ENCODE measurements at places on chromosomes 3 and 15. TPM values are rescaled to one million over a fixed set of nuclear protein-coding genes. Genes with fewer than 3 reads are reported as not detected.
A peak's percentile ranks its signal among the peaks of the same experiment; 100 is the strongest.

- H3K4me3 ChIP-seq: no peak overlapping the region
- no peaks in the 10 kb centered on the region for H3K27me3 ChIP-seq
- H3K36me3 ChIP-seq: no peaks in the 10 kb centered on the region
- no peak overlapping the region for H3K27ac ChIP-seq
- no peak for DNase-seq
- H3K4me1 ChIP-seq: no peaks in the 10 kb centered on the region
Observed at GRCh38 chr3:17931131-17931530, 188.7 kb upstream of the TBC1D5 start.

GRCh38 chr15:36029606-36030210 is 483.7 kb upstream of the DPH6 start:
- no peaks in the 10 kb centered on the region for H3K36me3 ChIP-seq
- no peak overlapping the region for H3K27ac ChIP-seq

DNA sequence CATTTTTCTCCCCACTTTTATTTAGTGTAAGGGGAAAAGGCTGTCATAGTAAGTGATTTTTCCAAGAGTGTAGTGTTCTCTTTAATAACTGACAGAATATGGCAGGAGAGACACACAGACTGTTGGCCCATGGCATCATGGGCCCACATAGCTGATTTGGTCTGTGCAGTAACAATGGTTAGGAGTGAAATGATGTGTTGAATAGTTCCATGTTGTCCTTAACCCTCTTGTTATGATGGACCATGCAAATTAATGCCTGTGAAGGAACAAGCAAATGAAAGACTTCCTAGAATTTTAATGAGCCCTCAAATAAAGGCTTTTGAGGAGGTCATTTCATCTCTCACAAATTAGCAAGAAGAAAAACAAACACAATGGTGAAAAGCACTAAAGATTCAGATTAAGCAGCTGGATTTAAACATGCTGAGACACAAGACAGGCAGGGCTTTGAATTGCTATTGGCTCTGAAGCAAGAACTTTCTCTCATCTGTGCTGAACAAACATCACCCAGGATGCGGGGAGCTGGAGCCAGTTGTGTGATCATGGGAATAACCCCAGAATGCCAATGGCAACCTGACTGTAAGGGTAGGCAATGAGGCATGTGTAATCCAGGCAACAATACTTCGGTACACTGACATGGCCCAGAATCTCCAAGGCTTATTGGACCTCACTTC is 136.7 kb upstream of the VEPH1 start:
- H3K4me3 ChIP-seq: no peak overlapping the region
- no peak overlapping the region for H3K27ac ChIP-seq
- no peak for DNase-seq
- H3K4me1 ChIP-seq: no peaks in the 10 kb centered on the region
- H3K27me3 ChIP-seq: no peaks in the 10 kb centered on the region

- peak; percentile 75 for DNase-seq
- no peaks in the 10 kb centered on the region for H3K27me3 ChIP-seq
- H3K27ac ChIP-seq: peak overlapping the region; percentile 72
Observed at GRCh38 chr3:197811343-197811742, 20.3 kb downstream of the LRCH3 start.

DNA sequence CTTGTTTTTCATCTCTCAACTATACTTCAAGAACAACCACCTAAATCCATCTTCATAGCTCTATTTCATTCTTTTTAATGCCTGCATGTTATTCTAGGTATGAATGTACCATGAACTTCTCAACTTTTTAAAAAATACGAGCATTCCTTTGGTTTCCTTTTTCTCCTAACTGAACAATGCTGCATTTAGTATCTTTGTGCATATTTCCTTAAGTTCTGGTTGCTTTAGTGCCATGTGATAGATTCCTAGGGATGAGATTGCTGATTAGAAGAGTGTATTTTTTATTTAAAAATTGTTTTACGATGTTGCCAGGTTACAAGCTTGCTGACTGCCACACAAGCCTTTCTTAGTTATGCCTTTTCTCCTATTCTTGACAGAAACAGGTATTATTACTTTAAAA is 34.7 kb downstream of the PEX5L start:
- no peaks in the 10 kb centered on the region for H3K27me3 ChIP-seq
- no peak overlapping the region for H3K4me3 ChIP-seq
- H3K27ac ChIP-seq: no peak overlapping the region
- no peaks in the 10 kb centered on the region for H3K4me1 ChIP-seq

- peaks cover 48% of the 10 kb centered on the region for H3K36me3 ChIP-seq
- DNase-seq: peak; percentile 85
- H3K4me3 ChIP-seq: no peak overlapping the region
- H3K4me1 ChIP-seq: no peaks in the 10 kb centered on the region
- no peaks in the 10 kb centered on the region for H3K27me3 ChIP-seq
- H3K27ac ChIP-seq: no peak overlapping the region
Observed at GRCh38 chr15:101014921-101015841, 96.0 kb downstream of the LRRK1 start.

DNA sequence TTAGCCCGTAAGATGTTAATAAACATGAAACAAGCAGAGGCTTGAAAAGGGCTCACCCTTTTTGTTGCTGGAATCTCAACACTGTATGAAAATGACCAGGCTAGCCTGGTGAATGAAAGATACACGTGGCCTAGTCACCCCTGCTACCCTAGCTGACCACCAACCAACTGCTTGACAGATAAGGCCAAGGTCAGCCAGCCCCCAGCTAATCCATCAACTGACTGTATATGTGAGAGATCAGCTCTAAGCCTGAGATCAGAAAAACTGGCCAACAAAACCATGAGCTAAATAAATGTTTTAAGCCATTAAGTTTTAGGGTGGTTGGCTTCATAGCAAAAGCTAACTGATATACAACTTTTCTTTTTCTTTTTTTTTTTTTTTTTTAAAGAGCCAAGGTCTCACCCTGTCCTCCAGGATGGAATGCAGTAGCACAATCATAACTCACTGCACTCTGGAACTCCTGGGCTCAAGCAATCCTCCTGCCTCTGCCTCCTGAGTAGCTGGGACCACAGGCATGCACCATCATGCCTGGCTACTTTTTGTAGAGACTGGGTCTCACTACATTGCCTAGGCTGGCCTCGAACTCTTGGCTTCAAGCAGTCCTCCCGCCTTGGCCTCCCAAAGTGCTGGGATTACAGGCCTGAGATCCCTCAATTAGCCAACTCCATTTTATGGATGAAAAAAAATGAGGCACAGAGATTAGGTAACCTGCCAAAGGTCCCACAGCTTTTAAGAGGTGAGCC is 34.6 kb downstream of the SH3BP5 start:
- H3K27ac ChIP-seq: peak overlapping the region; percentile 69
- peaks cover 10% of the 10 kb centered on the region for H3K36me3 ChIP-seq
- DNase-seq: peak; percentile 39
- H3K4me3 ChIP-seq: no peak overlapping the region
- H3K4me1 ChIP-seq: no peaks in the 10 kb centered on the region

DNA sequence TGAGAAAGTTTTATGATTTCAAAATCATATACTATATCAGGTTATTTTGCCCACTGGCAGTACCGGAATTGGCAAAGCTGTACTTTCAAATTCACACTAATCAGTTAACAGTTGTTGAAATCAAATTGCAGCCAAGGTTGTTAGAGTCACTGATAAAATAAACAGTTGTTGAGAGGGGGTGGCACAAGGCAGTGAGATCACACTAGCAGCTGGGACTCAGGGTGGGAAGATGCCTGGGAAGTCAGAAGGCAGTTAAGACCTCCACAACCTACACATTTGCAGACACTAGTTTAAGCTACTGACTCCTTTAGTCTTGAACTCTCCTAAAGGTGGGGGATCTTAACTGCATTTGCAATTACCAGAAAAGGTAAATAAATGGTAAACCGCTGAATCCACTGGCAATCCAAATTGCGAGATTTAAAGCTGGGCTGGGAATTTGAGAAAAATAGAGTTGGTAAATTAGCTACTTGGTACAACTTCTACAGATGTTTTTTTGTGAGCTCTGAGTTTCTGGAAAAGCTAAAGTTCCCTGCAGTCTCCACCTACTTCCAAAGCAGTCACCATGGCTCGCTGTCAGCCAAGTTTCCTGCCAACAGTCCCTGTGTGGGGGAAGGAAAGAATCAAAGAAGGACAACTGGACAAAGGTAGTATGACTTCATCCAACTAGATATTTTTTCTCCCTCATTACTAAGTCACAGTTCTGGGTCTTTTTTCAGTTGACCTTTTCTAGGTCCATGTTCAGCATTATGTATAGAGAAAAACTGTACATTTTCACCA is 105.7 kb downstream of the ZNF385D start:
- peak overlapping the region; percentile 19 for H3K27ac ChIP-seq
- H3K27me3 ChIP-seq: no peaks in the 10 kb centered on the region
- no peaks in the 10 kb centered on the region for H3K4me1 ChIP-seq
- no peaks in the 10 kb centered on the region for H3K36me3 ChIP-seq
- no peak for DNase-seq
- H3K4me3 ChIP-seq: no peak overlapping the region

The ARHGEF26 gene
- 69.2 TPM for total RNA-seq

DNA sequence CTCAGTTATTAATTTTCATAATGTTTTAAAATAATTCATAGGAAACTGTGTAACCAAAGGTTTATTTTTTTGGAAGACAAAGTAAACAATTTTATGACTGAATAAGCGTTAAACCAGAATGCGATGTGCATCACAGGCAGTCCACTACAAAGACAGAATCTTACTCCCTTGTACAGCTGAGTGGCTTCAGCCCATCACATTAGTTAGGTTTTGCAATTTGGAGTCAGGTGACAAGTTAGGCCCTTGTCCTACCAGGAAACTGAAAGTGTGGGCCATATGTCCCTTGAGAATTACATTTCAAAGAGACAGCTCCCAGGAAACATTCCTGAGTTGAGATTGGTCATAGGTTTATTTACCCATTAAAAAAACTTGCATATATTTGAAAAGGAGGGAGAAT is 156.3 kb downstream of the MEX3B start:
- H3K4me1 ChIP-seq: peaks cover 28% of the 10 kb centered on the region
- H3K27me3 ChIP-seq: no peaks in the 10 kb centered on the region
- no peak overlapping the region for H3K4me3 ChIP-seq
- no peak for DNase-seq
- no peaks in the 10 kb centered on the region for H3K36me3 ChIP-seq
- H3K27ac ChIP-seq: no peak overlapping the region

GRCh38 chr3:188900421-188900951 is 271.3 kb upstream of the TPRG1 start:
- peak overlapping the region; percentile 26 for H3K27ac ChIP-seq
- H3K4me3 ChIP-seq: no peak overlapping the region
- DNase-seq: no peak
- no peaks in the 10 kb centered on the region for H3K4me1 ChIP-seq
- H3K36me3 ChIP-seq: no peaks in the 10 kb centered on the region

DNA sequence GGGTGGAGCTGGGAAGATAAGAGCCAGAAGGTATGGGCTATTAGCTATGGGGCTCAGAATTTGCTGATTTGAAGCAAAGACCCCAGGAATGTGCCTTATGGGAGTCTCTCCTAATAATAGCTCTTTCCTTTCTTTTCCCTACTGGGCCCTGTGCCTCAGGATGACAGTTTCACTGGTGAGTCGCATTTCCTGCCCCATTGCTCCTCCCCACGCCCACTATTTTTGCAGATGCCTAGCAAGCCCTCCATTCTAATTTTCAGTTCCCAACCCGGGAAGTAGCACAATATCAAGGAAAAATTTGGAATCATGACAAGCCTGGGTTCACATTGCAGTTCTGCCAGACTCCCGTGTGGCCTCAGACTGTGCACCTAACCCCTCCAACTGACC is 583 bp downstream of the IL17RE start:
- H3K36me3 ChIP-seq: no peaks in the 10 kb centered on the region
- no peak for DNase-seq
- no peaks in the 10 kb centered on the region for H3K4me1 ChIP-seq
- no peak overlapping the region for H3K27ac ChIP-seq

The SLC22A13 gene
- total RNA-seq: 2.1 TPM

The ZNF385D gene
- total RNA-seq: 3.9 TPM

- DNase-seq: no peak
- H3K27ac ChIP-seq: no peak overlapping the region
- H3K36me3 ChIP-seq: no peaks in the 10 kb centered on the region
- H3K4me1 ChIP-seq: peaks cover 30% of the 10 kb centered on the region
- H3K4me3 ChIP-seq: no peak overlapping the region
- H3K27me3 ChIP-seq: no peaks in the 10 kb centered on the region
Observed at GRCh38 chr3:126996905-126997304, 14.0 kb downstream of the PLXNA1 start.

DNA sequence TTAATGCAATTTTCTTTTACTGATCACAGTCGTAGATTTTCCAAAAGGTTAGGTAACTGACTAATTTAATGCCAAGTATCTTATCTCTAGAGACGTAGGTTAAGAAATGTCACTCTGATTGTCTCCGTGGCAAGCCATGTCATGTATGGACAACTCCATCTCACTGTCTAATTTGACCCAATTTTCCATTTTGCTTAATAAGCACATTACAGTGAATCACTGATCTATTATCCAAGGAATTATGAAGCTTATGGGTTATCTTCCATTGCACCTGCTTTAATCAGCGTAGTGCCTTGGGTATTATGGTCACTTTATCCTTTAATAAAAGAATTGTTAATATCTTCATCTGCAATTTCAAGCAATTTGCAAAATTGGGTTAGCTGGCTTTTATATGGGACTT is 557.4 kb upstream of the ROBO2 start:
- H3K4me3 ChIP-seq: no peak overlapping the region
- no peak overlapping the region for H3K27ac ChIP-seq
- H3K27me3 ChIP-seq: no peaks in the 10 kb centered on the region
- no peak for DNase-seq
- H3K4me1 ChIP-seq: no peaks in the 10 kb centered on the region

- DNase-seq: no peak
- no peaks in the 10 kb centered on the region for H3K4me1 ChIP-seq
- no peaks in the 10 kb centered on the region for H3K27me3 ChIP-seq
- H3K36me3 ChIP-seq: no peaks in the 10 kb centered on the region
- no peak overlapping the region for H3K4me3 ChIP-seq
Observed at GRCh38 chr15:81491414-81492096, 117.5 kb upstream of the TMC3 start.

GRCh38 chr3:53694666-53695323 is 151.4 kb downstream of the CHDH start:
- H3K4me1 ChIP-seq: no peaks in the 10 kb centered on the region
- no peak overlapping the region for H3K4me3 ChIP-seq
- no peaks in the 10 kb centered on the region for H3K36me3 ChIP-seq
- no peaks in the 10 kb centered on the region for H3K27me3 ChIP-seq
- DNase-seq: no peak

GRCh38 chr3:40715551-40715950 is 190.8 kb downstream of the ZNF621 start:
- H3K27me3 ChIP-seq: no peaks in the 10 kb centered on the region
- H3K4me1 ChIP-seq: no peaks in the 10 kb centered on the region
- no peaks in the 10 kb centered on the region for H3K36me3 ChIP-seq
- H3K27ac ChIP-seq: no peak overlapping the region
- no peak for DNase-seq

DNA sequence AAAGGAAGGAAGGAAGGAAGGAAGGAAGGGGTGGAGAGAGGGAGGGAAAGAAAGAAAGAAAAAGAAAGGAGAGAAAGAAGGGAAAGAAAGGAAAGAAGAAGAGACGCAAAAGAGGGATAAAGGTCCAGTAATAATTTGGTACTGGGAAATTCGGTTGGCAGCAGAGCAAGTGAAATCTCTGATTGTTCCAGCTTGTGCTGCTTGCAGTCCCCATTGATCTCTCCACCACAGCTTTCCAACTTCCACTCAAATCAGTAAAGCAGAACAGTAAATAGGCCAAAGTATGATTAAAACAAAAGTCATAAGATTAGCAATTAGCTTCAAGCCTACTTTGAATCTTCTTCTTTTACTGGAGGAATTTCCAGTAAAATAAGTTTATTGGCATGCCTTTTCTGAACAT is 357.2 kb downstream of the ROBO1 start:
- no peaks in the 10 kb centered on the region for H3K27me3 ChIP-seq
- peaks cover 15% of the 10 kb centered on the region for H3K4me1 ChIP-seq
- H3K4me3 ChIP-seq: no peak overlapping the region
- no peak overlapping the region for H3K27ac ChIP-seq
